ENCODE measurements at places on chromosomes 2 and 18.

GRCh38 chr2:222440673-222441422 lies 16.5 kb downstream of the SGPP2 start:
- no peak for DNase-seq

- no peak for DNase-seq
Observed at GRCh38 chr2:162677476-162677875, 161.1 kb downstream of the KCNH7 start.

GRCh38 chr18:4789506-4789905 lies 334.4 kb upstream of the DLGAP1 start:
- DNase-seq, result no peak

DNA sequence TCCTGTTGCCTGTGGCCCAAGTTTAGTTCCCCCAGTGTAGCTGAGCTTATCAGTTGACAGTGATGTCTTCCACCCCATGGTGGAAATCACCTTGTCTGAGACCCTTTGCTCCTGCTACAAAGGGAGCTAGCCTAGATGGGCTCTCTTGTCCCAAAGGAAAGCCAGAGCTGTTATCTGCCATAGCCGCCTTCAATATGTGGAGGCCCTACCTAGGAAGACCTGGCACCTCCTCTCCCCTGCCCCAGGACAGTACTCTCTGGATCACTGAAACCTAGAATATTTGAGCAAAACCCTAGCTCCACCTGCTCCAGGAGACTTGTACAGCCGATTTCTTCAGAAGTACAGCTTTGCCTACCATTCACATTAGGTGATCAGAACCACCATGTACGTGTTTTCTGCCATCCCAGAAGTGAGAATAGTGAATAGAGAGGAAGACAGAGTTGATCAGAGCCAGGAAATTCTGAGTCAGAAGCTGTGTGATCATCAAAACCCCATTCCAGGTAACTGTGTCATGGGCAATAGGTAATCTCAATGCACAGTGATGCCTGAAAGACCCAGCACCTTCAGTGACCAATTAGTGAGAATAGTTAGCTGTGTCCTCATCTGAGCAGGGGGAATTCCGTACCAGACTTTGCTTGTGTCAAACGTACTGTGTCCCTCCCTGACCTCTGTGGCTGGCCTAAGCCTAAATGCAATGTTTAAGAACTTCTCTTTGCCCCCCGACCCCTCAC lies 138.4 kb upstream of the ALPP start:
- DNase-seq, result no peak

DNA sequence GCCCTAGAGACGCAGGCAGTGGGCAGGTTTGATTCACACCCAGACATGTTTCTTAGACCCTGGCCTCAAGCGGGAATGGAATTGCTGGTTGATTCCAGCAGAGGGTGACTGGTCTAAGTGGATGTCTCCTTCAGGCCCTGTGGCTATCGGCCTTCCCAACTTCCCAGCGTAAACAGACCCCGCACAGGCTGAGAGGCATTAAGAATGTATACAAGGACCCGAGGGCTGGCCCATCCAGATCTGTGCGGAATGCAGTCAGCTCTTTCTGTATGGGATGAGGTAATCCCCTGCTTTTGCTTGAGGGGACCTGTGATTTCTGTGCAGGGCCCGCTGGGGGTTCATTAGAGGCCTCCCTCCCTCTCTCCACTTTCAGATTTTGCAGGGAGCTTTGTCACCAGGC lies 6.5 kb downstream of the ACKR3 start:
- DNase-seq, result no peak

DNA sequence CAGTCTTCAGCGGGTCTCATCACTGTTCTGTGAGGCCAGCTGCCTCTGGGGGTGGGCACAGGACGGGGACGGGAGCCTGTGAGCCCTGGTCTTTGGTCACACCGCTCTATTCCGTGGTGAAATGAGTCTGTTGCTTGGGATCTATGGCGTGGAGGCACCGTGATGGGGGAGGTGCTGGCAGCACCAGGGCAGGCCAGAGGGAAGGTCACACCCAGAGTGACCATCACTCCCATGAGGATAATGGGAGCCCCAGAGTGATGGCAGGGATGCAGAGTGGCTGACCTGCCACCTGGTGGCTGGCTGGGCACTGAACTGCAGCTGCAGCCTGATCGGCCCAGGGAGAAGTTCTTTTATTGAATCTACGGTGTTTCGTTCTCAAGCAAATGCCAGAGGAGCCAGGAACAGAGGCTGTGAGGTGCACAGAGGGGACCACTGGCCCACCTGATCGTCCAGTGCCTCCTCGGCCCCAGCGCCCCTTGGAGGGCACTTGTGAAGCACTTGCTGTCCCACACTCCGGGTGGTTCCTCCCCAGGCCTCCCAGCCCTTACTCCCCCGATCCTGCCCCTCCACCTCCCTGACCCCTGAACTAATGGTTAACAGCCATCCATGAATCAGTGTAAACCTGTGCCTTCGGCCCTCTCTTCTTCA lies 17.9 kb downstream of the KCNIP3 start:
- no peak for DNase-seq

GRCh38 chr2:31318361-31319336 lies 84.7 kb downstream of the EHD3 start:
- DNase-seq, result no peak

- no peak for DNase-seq
Observed at GRCh38 chr2:44167311-44167907, 1.3 kb upstream of the PPM1B start.

GRCh38 chr2:160561551-160562295 lies 68.1 kb upstream of the RBMS1 start:
- DNase-seq, result no peak

DNA sequence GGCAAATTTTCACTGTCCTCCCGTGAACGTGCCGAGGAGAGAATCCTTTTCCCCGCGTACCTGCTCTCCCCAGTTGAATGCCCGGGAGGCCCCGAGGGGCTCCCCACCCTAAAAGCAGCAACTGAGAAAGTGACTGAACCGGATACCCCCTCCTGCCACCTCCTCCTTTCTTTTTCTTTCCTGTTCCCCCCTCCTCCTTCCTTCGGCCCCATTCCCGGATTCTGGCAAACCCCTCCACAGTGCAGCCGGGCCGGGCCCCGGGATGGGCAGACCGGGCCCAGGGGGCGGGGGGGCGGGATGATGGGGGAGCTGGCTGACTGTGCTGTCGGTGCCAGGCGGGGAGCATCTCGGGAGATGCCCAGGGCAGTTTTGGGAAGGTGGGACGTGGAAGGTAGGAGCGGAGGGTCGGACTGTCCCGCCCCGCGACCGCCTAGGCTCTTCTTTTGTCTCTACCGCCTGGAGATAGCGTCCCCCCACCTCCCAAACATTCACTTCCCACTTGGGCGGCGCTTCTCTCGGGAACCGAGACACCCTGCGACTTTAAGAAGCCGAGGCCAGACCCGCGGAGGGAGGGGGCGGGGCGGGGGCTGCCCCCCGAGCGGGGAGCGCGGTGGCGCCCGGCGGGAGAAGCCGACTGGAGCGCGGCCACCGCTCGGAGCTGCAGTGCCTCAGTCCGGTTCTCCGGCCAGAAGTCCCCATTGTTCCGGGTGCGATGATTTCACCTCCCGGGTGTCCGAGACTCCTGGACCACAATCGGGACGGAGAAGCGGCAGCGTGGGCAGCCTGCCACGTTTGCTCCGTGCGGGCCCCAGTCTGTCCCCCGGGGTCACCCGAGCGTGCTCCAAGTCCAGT lies 8.2 kb downstream of the DLX2 start:
- DNase-seq, result no peak

- DNase-seq, result no peak
Observed at GRCh38 chr2:157468931-157469708, 25.2 kb upstream of the CYTIP start.

DNA sequence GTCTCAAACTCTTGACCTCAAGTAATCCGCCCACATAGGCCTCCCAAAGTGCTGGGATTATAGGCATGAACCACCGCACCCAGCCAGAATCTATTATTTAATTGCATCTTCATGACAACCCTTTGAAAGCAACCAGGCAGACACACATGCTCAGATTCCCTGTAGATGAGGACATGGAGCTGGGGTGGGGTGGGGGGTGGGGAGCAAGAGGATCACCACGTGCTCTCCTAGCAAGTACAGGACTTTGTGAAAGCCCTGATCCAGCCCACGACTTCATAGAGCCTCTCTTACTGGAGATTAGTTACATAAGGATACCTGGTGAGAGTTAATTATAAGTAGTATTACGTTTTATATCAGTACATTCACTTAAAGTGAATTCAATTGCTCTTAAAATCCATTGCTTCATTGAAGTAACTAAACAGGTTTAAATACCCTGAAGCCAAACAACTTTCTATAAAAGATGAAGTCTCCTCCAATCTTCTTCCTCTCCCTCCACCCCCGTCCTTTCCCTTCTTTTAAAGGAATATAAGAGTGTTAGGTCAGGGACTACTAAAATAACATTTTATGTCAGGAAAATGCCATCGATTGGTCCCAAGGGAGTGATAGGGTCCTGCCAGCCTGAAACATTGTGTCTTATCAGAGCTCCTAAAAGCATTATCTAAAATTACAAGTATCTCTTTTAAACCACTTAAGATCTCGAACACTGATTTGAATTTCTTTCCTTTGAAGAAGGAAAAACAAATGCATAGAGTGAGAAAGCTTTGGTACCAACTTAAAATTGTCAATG lies 123.9 kb downstream of the EPHA4 start:
- no peak for DNase-seq

- no peak for DNase-seq
Observed at GRCh38 chr18:50937183-50937582, 30.7 kb upstream of the ELAC1 start.
